ENCODE measurements at places on chromosomes 5 and 9.

DNA sequence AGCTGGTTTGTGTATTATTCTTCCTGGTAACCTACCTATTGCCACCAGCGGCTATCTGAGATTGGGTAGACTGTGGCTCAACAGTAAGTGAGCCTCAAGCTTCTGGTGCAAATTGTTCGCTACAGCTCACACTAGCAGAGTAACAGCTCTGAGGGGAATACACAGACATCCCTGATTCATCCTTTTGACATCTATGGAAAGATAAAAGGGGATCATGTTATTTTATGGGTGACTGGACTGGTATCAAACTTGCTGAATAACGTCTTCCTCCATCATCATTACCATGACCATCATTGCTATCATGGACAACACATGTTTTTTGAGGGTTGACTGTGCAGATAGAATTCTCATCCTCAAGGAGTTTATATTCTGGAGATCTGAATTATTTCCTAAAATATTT lies 129.6 kb downstream of the PIK3R1 start:
- no peak for DNase-seq

DNA sequence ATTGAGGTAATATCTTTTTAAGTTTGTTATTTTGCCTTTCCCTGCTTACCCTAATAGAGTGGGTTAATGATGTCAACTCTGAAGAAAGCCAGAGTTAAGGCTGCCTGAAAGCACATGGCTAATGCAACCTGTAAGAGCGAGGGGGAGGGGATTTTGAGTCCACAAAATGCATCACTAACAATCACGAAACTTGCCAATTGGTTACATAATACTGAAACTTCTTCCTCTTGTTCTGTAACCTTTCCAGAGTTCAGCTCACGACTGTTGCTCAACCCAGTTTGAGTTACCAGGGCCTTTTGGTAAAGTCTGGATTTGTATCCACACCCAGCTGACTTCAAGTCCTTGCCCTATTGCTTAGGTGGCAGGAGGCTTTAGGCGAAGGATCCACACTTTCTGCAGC lies 308.8 kb downstream of the EFNA5 start:
- no peak for DNase-seq

DNA sequence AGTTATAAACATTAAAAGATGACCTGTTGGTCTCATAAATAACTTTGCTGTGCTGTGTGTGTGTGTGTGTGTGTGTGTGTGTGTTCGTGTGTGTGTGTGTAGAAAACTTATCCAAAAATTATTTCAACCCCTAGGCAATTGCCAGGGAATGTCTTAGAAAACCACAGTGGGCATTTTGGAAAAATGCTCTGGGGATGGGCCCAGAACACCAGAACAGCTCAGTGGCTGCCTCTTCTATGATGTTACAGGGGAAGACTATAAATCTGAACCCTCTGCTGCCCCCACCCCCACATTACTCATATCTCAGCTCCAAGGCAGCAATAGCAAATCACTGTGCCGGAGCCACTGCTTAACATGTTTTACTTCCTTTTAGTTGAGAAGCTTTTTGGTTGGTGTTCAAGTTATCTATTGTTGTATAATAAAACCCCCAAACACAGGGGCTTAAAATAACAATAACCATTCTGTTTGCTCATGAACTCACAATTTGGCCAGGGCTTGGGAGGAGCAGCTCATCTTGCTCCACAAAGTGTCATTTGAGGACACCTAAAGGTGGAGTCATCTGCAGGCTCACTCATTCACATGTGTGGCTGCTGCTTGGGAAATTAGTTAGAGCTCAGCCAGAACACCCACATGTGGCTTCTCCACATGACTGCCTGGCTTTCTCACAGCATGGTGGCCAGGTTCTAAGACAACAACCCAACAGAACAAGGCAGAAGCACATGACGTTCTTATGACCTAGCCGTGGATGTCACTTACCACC lies 40.4 kb downstream of the ACTBL2 start:
- no peak for DNase-seq

DNA sequence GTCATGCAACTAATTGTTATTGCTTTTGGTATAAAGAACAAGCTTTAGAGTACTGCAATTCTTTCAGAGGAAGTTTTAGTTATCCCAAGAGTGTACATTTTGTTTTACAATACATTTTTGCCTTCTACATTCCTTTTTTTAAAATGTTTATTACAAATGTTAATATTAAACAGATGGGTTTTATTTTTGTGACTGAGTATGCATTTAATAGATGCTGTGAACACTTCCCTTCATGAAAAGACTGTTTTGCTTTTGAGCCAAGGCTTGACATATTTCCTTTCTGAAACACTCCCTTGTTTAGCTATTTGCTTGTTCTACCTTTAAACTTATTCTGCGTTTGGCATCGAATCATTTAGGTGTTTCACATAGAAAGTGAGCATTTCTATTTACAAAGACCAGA lies 14.8 kb upstream of the ZNF474 start:
- DNase-seq, result no peak

GRCh38 chr5:129082225-129083136 lies 12.1 kb upstream of the ISOC1 start:
- DNase-seq, result no peak

- DNase-seq, result no peak
Observed at GRCh38 chr9:130443840-130444492, 795 bp upstream of the ASS1 start.

Data from activated naive CD8-positive, alpha-beta T cell treated with anti-CD3 and anti-CD28 coated beads, Interleukin-2, amount 50 U/mL, for 16 hours (primary cell).